CD4-positive, alpha-beta T cell treated with Interleukin-10 for 1 hour (primary cell): ENCODE measurements at places on chromosomes 1 and 21.

DNA sequence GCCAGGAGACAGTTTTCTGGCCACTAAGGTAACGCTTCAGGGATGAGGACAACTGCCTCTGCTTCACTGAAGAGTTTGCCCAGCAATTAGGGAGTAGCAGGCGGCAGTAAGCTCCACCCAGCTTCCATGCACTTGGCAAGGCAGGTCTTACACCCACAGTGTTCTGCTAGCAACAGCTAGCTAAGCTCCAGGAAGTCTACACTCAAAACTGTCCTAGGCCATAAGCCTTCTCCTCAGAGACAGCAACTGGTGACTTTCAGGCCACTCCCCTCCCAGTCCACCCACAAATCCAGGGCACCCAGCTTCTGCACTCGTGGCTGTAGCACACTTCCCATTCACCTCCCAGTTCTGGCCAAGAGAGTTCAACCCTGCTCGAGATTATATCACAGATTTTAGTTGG lies 47.3 kb downstream of the KMO start:
- DNase-seq, result no peak

DNA sequence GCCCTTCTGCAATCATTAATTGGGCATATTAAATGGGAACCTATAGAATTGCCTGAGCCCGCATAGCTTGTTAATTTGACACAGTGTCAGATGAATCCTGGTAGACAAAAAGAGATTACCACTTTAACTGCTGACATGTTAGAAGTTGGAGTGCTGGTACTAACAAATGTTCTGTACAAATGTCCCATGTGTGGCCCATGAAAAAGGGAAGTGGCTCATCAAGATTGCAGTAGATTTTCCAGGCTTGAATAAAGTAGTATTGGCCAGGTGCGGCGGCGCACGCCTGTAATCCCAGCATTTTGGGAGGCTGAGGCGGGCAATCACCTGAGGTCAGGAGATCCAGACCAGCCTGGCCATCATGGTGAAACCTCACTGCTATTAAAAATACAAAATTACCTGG lies 45.6 kb downstream of the GNPAT start:
- DNase-seq, result no peak

- no peak for DNase-seq
These were observed 44.6 kb upstream of the GRIK3 start for GRCh38 chr1:37078866-37079265.

DNA sequence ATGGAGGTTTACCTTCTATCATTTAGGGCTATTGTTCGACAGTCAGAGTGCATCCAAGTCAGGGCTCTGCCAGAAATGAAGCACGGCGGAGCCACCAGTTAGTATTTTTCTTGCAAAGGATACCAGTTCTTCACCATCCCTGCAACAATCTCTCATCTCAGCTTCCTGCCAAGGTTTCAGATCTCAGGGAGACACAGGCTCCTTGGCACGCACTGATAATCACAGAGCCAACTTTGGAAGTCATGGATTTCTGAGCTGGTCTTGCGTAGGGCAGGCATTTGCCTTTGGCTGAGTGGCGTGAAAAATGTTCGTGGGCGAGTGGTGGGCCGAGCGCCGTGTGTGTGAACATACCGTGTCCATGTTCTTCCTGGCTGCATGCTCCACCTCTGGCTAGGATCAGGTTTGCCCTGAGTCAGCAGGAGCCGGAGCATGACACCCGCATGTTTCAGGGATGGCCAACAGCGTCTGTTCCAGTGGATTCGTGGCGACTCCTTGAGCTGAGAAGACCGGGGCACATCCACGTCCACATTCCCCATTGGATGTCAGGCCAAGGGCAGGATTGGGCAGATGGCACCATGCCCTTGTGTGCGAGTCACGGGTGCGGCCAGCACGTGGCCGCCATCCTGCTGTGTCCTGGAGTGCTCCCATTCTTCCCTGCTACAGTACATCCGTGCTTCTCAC lies 118.5 kb upstream of the C1orf174 start:
- no peak for DNase-seq

- DNase-seq, result no peak
These were observed 76.8 kb downstream of the KCNJ15 start for GRCh38 chr21:38333301-38334272.

DNA sequence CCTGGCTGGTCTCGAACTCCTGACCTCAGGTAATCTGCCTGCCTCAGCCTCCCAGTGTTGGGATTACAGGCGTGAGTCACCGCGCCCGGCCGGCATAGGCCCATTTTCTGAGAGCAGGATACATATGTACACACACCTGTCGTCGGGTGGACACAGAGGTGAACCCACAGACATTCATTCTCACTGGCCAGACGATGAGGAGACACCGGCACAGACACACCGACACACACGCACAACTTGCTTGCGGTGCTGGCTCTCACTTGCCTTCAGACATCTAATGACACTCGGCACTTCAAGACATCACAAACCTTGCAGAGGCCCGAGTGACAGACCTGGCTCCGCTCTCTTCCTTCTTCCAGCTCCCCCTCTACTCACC lies 579 bp downstream of the PTCH2 start:
- no peak for DNase-seq

DNA sequence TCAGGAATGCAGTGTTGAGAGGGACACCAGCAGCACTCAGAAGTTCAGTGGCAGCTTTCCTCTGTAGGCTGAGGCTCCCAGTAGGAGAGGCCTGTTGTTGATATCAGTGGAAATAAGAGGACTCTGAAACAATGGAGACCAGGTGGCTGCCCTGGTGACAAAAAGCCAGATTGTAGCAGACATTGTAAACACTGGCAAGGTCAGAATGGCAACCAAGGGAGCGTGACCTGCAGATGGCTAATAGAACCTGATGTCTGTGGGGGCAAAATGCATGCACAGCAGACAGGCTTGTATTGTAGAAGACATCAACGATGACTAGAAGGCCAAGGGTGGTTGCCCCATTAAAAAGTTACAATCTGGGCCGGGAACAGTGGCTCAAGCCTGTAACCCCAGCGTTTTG lies 53.1 kb upstream of the GPR37L1 start:
- no peak for DNase-seq

GRCh38 chr1:36382231-36382630 lies 3.5 kb downstream of the STK40 start:
- DNase-seq, result no peak

GRCh38 chr21:31555741-31556191 lies 103.7 kb upstream of the SOD1 start:
- DNase-seq, result no peak

DNA sequence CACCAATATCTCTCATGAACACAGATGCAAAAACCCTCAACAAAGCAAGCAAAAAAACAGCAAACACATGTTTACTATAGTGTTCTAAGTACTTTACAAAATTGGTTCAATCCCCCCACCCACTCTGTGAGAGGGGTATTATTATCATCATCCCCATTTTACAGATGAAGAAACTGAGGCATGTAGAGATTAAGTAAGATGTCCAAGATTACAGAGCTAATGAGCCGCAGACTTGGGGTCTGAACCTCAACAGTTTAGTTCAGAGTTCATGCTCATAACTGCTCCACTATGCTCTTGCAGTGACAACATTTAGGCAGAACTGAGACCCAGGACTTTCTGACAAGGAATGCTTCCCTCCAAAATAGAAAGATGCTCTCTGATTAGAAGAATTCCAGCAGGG lies 21.9 kb downstream of the CLSTN1 start:
- DNase-seq, result no peak

GRCh38 chr1:160888926-160889325 lies 3.9 kb upstream of the ITLN1 start:
- DNase-seq, result no peak

GRCh38 chr1:64898107-64898861 lies 68.1 kb downstream of the JAK1 start:
- peak; percentile 25 for DNase-seq

- DNase-seq, result peak; percentile 74
These were observed 8.6 kb upstream of the PLA2G2C start for GRCh38 chr1:20194757-20195461.

GRCh38 chr1:112938210-112938609 lies 17.8 kb downstream of the SLC16A1 start:
- no peak for DNase-seq

DNA sequence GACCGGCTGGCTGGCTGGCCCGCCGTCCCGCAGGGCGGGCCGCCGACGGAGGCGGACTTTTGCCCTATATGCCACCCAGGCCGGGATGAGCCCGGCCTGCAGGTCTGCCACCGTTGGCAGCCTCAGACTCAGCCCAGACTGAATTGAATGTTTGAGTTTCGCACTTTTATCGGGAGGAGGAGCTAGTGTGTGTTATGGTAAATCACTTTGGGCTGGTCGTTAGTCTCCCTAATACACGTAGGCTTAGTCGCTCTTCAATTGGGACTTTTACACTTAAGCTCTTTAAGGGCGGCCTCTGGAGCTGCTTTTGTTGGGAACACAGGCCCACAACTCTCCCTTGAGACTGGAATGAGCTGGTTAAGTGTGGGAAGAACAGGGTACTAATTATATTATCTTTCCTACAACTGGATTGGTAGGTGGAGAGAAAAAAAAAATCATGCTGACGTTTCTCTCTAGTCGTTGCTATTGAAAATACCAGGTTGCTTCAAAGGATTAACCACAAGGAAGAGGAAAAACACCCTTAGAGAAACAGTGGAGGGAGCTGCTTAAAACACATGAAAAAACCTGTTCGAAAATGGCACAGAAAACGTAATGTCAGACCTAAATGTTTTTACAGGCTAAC lies 1.4 kb upstream of the IRF2BP2 start:
- peak; percentile 89 for DNase-seq

DNA sequence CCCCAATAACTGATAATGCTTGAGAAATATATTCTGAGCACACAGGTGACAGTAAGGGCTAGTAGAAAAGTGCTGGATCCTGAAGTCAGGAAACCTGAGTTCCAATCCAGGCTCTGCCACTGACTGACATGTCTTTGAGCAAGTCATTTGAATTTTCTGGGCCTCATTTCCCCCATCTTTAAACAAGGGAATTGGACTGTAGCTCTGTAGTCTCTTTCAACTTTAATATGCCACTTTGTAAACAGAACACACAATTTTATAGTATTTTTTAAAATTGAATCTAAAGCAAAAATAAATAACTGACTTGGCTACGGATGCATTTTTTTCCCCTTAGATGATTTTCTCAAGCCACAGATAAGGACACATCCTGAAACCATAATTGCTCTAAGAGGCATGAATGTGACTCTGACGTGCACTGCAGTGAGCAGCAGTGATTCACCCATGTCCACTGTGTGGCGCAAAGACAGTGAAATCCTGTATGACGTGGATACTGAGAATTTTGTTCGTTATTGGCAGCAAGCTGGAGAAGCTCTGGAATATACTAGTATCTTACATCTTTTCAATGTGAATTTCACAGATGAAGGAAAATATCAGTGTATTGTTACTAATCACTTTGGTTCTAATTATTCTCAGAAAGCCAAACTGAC lies 37.0 kb downstream of the LRIG2 start:
- no peak for DNase-seq

GRCh38 chr1:40407453-40407852 lies 33.9 kb downstream of the SMAP2 start:
- no peak for DNase-seq

- DNase-seq, result no peak
These were observed 68.3 kb downstream of the DHRS3 start for GRCh38 chr1:12549460-12550349.

DNA sequence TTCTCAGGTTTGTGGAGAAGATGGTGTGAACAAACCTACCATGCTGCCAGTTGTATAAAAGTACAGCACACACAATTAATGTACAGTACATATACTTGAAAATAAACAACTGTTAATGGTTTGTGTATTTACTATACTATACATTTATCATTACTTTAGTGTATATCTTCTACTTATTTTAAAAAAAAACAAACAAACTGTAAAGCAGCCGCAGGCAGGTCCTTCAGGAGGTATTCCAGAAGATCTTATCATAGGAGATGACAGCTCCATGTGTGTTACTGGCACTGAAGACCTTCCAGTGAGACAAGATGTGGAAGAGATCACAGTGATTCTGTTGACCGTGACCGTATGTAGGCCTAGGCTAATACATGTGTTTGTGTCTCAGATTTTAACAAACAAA lies 155.7 kb downstream of the COP1 start:
- no peak for DNase-seq

GRCh38 chr1:81478219-81478618 lies 322.5 kb upstream of the ADGRL2 start:
- no peak for DNase-seq

DNA sequence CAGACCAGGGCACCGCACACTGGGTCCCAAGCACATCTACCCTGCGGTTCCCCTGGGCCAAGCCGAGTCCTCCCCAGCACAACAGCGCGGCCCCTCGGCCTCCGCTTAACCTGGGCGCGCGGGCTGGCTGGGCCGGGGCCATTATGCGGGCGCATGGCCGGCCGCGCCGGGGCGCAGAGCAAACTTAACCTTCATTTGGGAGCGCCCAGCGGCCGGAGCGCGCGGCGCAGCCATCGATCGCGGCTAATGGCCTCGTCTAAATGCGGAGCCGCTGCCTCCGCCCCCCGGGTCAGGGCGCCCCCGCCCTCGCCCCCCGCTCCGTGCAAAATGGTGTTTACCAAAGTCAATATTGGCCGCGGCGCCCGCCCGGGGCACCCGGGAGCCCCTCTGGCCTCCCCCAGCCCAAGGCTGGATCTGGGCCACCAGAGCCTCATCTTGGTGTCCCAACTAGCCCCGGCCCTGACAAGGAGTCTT lies 272.1 kb downstream of the TRABD2B start:
- no peak for DNase-seq

DNA sequence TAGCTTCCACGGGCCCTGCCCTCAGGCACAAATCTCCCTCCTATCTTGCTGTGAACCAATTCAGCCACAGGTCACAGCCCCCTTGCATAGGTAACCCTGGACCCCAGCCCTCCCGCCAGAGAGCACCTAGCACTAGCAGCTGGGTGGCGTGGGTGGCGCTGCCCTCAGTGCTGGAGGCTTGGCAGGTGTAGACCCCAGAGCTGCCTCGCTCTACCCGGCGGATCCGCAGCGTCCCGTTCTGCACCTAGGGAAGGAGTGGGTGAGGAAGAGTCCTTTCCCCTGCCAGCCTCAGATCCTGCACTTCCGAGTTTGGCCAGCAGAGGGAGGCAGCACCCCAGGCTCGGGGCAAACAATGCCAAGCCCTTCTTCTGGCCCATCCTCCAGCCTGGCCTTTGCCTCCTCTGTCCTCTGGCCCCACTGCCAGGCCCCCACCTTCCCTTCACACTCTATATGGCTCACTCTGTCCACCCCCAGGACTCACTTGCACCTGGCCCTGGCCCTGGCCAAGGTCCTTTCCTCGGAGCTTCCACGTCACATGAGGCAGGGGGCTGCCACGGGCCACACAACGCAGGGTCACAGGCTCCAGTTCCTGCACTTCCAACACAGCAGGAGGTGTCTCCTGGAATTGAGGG lies 9.0 kb downstream of the IGSF9 start:
- DNase-seq, result peak; percentile 82

DNA sequence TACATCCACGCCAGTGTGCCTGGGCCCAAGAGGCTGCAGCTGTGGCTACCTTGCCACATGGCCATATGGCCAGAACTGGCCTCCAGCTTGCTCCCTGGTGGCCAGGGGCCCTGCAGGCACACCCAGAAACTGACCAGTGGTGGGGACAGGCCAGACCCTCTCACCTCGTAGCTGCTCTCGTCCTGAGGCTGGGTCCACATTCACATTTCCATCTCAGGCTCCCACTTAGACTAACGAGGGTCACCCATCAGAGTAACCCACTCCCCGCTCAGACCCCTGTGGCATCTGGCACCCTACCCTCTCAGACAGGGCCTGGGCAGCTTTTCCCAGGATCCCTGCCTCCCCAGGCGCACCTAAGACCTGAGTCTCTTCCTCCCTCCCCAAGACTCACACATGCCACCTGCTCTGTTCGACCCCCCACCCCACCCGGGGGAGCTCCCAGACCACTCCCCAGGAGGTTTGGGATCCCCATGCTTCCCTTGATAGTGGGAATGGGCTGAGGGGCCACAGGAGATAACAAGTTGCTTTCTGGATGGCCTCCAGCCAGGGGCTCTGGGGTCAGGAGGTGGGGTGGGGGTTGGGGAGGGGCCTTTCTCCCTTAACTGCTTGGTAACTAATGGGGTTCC lies 21.3 kb upstream of the RNU1-4 start:
- no peak for DNase-seq
